ENCODE measurements at places on chromosomes 5 and 9. TPM values are rescaled to one million over a fixed set of nuclear protein-coding genes. Genes with fewer than 3 reads are reported as not detected.

NEUROG1 gene
- not detected for total RNA-seq

CSF1R gene
- 38.9 TPM for total RNA-seq

FOXD4 gene
- total RNA-seq: not detected

SLC6A3 gene
- total RNA-seq: not detected

- peaks cover 7% of the 10 kb centered on the region for H3K4me1 ChIP-seq
- no peak for DNase-seq
- H3K27ac ChIP-seq: no peak overlapping the region
- H3K4me3 ChIP-seq: no peak overlapping the region
- H3K36me3 ChIP-seq: no peaks in the 10 kb centered on the region
These were observed 12.2 kb upstream of the TEX48 start for GRCh38 chr9:114694146-114694545.

DNA sequence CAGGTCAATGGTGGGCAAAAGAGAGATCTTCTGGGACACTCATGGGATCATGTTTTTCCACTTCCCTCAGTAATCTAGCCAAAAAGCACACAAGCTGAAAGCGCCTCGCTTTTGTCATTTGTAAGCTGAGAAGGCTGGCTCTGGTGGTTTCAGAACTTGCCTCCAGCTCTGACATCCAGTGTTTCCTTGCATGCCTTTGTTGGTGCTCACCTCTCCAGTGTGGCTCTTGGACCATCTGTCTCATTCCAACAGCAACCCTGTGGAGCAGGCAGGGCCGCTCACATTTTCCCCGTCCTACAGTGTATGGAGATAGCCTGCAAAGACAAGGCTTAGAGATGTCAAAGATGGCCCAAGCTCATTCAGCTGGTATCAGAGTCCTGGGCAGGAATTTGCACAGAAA lies 160.8 kb upstream of the KLF4 start:
- no peaks in the 10 kb centered on the region for H3K27me3 ChIP-seq
- H3K4me3 ChIP-seq: no peak overlapping the region
- H3K4me1 ChIP-seq: peaks cover 3% of the 10 kb centered on the region
- H3K27ac ChIP-seq: no peak overlapping the region
- no peaks in the 10 kb centered on the region for H3K36me3 ChIP-seq
- no peak for DNase-seq

GRCh38 chr9:83304686-83305085 lies 233.5 kb downstream of the FRMD3 start:
- H3K36me3 ChIP-seq: no peaks in the 10 kb centered on the region
- H3K27me3 ChIP-seq: no peaks in the 10 kb centered on the region
- peak; percentile 41 for DNase-seq
- H3K27ac ChIP-seq: peak overlapping the region; percentile 9

DNA sequence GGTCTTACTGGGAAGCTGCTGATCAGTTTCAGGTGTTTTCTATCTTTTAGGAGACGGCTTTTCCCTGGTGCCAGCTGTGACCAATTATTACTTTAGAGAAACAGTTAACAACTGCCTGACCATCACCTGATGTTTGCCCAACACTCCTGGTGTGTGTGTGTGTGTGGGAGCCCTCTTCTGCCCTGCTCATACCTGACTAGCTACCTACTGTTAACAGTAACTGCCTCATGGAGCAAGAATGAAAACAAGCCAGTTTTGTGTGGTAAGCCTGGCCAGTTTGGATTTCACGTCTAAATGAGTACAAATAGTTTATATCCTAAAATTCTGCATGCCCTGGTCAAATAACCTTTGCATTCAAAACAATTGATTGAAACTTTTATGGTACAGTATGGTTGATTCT lies 46.1 kb upstream of the RIOK2 start:
- no peaks in the 10 kb centered on the region for H3K36me3 ChIP-seq
- DNase-seq: no peak
- no peaks in the 10 kb centered on the region for H3K4me1 ChIP-seq
- no peak overlapping the region for H3K27ac ChIP-seq
- H3K4me3 ChIP-seq: no peak overlapping the region

GRCh38 chr5:108379722-108380530 lies 2.0 kb downstream of the FBXL17 start:
- peak overlapping the region; percentile 99 for H3K27ac ChIP-seq
- no peak for DNase-seq
- H3K27me3 ChIP-seq: no peaks in the 10 kb centered on the region
- H3K4me3 ChIP-seq: peak overlapping the region; percentile 71
- no peaks in the 10 kb centered on the region for H3K36me3 ChIP-seq

GRCh38 chr9:129710169-129710453 lies 42.7 kb downstream of the PTGES start:
- H3K27me3 ChIP-seq: no peaks in the 10 kb centered on the region
- DNase-seq: no peak
- no peaks in the 10 kb centered on the region for H3K36me3 ChIP-seq
- no peak overlapping the region for H3K27ac ChIP-seq

DNA sequence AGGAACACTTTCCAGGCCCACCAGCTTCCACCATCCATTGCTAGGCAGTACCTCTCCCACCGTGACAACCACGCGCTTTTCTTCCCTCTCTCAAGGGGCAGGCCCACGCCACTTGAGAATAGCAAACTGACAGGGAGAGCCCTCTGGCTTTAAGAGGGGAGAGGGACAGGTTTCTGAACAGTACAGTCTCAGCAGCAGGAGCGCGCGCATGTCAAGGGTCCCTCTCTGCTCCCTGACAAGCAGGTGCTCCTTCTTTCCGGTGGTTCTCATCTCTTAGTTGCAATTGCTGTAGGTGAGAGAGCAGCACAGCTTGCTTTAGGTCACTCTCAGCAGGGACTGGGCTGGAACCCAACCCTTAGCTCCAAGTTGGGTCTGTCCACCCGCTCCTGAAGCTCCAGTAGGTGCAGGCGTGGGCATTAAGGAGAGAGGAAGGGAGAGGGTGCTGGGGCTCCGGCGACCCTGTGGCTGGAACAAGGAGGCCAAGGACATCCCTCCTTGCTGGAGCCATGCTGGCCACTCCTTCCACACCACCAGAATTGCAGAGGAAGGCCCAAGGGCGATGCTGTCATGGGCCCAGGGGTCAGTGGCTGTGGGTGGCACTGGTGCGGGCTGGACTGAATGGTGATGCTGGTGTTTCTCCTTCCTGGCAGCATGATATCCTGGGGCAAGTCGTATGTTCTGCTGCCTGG lies 9.0 kb upstream of the PHF2 start:
- peak overlapping the region; percentile 94 for H3K27ac ChIP-seq
- H3K4me3 ChIP-seq: peak overlapping the region; percentile 44
- no peak for DNase-seq
- peaks cover 10% of the 10 kb centered on the region for H3K4me1 ChIP-seq
- H3K27me3 ChIP-seq: no peaks in the 10 kb centered on the region

GRCh38 chr5:149961186-149961685 lies 678 bp downstream of the SLC26A2 start:
- no peaks in the 10 kb centered on the region for H3K4me1 ChIP-seq
- no peak for DNase-seq
- no peaks in the 10 kb centered on the region for H3K27me3 ChIP-seq
- H3K4me3 ChIP-seq: peak overlapping the region; percentile 42

GRCh38 chr5:67992923-67993322 lies 222.6 kb upstream of the PIK3R1 start:
- H3K4me3 ChIP-seq: no peak overlapping the region
- H3K27ac ChIP-seq: no peak overlapping the region

DNA sequence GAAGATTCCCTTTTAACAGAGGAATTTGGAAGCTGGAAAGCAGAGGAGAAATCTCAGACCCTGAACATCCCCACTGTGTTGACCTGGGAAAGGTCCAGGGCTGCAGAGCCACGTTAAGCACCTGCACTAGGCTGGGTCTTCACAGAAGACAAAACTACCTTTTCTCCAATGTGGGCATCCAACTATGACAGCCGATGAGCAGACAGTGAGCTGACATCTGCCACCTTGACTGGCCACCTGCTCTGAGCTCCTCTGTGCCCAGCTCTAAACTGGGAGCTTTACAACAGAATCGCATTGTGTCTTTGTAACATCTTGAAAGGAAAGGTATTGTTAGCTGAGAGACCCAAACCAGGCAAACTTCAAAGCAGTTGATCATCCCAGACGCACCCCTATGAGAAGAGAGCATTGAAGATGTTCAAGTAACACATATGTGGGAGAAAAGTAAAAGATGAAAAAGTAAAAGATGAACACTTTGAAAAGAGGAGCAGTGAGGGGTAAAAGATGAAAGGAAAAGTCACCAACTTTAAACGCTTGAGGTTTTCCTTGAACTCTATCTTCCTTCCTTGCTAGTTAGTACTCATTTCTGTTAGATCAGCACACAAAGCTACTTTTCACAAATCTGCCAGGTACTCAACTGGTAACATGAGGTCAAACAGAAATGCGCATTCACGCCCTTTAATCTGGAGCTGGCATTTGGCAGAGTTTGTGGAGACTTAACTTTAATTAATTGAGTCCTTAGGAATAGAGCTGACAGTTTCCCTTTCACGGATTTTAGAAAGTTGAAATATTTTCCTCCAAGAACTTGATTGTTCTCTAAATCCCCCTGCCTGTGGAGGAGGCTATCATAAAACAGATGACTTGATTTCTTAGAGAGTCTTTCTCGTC lies 53.2 kb upstream of the CTXN3 start:
- H3K36me3 ChIP-seq: no peaks in the 10 kb centered on the region
- H3K27me3 ChIP-seq: no peaks in the 10 kb centered on the region
- no peaks in the 10 kb centered on the region for H3K4me1 ChIP-seq
- H3K27ac ChIP-seq: no peak overlapping the region
- no peak for DNase-seq

DNA sequence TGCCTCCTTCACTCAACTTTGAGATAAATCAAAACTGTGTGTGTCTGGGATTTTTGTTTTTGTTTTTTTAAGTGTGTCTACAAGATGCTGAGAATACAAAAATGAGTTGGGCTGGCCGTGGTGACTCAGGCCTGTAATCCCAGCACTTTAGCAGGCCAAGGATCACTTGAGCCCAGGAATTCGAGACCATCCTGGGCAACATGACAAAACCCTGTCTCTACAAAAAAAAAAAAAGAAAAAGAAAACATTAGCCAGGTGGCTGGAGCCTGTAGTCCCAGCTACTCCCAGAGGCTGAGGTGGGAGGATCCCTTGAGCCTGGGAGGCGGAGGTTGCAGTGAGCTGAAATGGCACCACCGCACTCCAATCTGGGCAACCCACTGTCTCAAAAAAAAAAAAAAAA lies 21.0 kb downstream of the HNRNPK start:
- H3K4me1 ChIP-seq: peaks cover 13% of the 10 kb centered on the region
- no peak overlapping the region for H3K27ac ChIP-seq
- DNase-seq: no peak
- no peaks in the 10 kb centered on the region for H3K27me3 ChIP-seq
- H3K36me3 ChIP-seq: no peaks in the 10 kb centered on the region
- H3K4me3 ChIP-seq: no peak overlapping the region

DNA sequence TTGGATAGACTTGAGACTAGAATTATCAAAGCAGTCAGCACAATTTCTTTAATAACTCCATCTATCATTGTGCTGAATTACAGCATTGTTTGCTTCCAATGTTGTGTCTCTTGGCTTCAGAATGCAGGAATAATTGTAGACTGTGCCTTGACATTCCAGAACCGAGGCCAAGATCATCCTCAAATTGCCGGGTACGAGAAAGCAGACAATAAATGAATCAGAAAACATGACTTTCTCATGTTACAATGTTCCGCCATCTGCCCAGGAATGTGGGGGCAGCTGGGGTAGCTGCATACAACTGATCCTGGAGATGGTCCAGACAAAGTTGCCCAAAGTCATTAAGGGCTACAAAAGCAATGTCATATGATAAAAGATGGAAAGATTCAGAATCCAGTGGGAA lies 206.2 kb upstream of the SGCD start:
- no peaks in the 10 kb centered on the region for H3K27me3 ChIP-seq
- H3K27ac ChIP-seq: no peak overlapping the region
- H3K36me3 ChIP-seq: no peaks in the 10 kb centered on the region
- no peak for DNase-seq
- H3K4me3 ChIP-seq: no peak overlapping the region
- no peaks in the 10 kb centered on the region for H3K4me1 ChIP-seq

- no peaks in the 10 kb centered on the region for H3K36me3 ChIP-seq
- H3K27ac ChIP-seq: peak overlapping the region; percentile 15
- H3K4me1 ChIP-seq: peaks cover 3% of the 10 kb centered on the region
- no peaks in the 10 kb centered on the region for H3K27me3 ChIP-seq
These were observed 11.8 kb upstream of the ACTBL2 start for GRCh38 chr5:57494104-57495098.

DNA sequence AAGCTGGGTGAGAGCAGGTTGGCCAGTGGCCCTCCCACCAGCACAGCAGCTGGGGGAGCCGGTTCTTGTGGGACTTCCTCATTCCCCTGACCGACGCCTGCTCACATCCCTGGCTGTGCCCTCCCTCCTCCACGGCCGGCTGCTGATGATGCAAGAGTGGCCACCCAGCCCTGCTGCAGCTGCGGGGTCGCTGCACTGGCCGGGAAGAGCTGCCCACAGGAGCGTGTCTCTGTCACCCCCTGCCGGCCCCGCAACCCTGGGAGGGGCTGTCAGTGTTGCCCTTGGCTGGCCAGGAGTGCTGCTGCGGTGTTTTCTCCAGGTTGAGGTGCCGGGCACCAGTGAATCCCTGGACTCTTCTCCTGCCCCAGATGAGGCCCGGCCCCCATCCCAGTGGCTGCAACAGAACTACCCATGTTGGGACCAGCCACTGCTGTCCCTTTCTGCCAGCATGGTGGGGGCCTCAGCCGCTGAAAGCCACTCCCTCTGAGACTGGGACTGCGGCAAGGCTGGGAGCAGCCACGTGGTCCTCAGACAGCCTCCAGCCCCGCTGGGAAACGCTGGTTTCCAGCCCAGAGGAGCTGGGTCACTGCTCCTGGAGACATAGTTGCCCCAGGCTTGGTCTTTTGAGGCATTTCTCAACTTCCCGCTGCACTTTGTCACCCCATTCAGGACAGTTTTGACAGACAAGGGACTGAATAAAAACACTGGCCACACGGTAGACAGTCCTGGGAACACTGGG lies 739 bp downstream of the CARD9 start:
- H3K36me3 ChIP-seq: no peaks in the 10 kb centered on the region
- no peaks in the 10 kb centered on the region for H3K27me3 ChIP-seq
- peak overlapping the region; percentile 22 for H3K4me3 ChIP-seq
- peak; percentile 49 for DNase-seq
- H3K4me1 ChIP-seq: no peaks in the 10 kb centered on the region

DNA sequence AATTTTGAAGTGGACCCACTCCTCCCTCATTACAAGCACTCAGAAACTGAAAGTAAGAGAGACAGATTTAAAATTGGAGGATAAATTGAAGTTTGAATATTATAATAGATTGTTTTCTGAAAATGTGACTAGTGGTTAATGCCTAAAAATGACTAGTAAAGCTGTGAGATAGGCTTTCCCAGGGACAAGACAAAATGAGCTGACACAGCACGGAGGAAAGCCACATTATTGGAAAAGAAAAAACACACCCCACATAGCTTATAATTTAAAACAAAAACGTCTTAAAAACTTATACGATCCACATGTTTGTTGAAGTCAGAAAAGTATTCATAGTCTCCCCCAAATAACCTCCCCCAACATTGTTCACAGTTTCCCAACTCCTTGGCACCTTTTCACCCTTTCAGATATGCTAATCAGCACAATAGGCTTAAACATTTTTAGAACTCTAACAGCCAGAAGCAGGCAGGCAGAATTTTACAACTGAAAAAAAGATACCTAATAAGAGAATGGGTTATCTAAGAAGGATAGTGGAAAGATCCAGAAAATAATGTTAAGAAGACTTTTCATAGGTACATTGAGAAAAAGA lies 6.1 kb downstream of the C7 start:
- no peaks in the 10 kb centered on the region for H3K4me1 ChIP-seq
- H3K36me3 ChIP-seq: no peaks in the 10 kb centered on the region
- H3K4me3 ChIP-seq: no peak overlapping the region

Data from transverse colon (tissue), 4 donors.